Dermis microvascular lymphatic vessel endothelial cell (primary cell): ENCODE measurements at places on chromosomes 13 and 19. TPM values are rescaled to one million over a fixed set of nuclear protein-coding genes. Genes with fewer than 3 reads are reported as not detected.

CPAMD8 gene
- 1.5 and 2.4 TPM in 2 replicates for total RNA-seq

PRSS57 gene
- total RNA-seq, result not detected in 2 replicates

LRRC63 gene
- under 0.01 TPM in 1 of 2 replicates, not detected in the other for total RNA-seq

PRTN3 gene
- not detected in 2 replicates for total RNA-seq

LGALS7B gene
- 0.39 TPM in 1 of 2 replicates, not detected in the other for total RNA-seq

DACH1 gene
- total RNA-seq, result 0.51 TPM in 2 replicates

ARHGEF18 gene
- 20.4 and 22.0 TPM in 2 replicates for total RNA-seq

APOC1 gene
- total RNA-seq, result 0.63 and 1.8 TPM in 2 replicates

ZNF577 gene
- 1.2 and 3.0 TPM in 2 replicates for total RNA-seq
